ENCODE measurements at places on chromosomes 11 and 22.

GRCh38 chr22:45537734-45538181 is 35.1 kb downstream of the FBLN1 start:
- DNase-seq, result no peak

DNA sequence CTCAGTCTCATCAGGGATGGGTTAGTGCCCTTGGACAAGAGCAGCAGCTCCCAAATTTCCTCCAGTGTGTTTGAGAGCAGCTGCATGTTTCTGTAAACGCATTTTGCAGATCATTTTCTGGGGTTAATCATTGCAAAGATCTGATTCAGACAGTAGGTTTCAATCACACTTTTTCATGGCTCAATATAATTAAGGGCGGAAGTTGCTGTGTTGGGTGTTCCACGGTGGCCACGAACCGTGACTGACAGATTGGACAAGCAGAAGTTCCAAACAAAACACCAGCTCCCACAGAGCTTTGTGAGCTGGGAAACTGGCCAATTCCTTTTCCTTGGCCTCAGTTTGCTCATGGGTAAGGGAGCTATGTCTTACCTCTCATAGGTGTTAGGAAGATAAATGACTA is 8.4 kb upstream of the RASSF10 start:
- DNase-seq, result no peak

GRCh38 chr22:37379085-37379484 is 48.2 kb downstream of the ELFN2 start:
- DNase-seq, result no peak

- no peak for DNase-seq
These were observed 53.8 kb downstream of the SIK3 start for GRCh38 chr11:117044287-117045035.

DNA sequence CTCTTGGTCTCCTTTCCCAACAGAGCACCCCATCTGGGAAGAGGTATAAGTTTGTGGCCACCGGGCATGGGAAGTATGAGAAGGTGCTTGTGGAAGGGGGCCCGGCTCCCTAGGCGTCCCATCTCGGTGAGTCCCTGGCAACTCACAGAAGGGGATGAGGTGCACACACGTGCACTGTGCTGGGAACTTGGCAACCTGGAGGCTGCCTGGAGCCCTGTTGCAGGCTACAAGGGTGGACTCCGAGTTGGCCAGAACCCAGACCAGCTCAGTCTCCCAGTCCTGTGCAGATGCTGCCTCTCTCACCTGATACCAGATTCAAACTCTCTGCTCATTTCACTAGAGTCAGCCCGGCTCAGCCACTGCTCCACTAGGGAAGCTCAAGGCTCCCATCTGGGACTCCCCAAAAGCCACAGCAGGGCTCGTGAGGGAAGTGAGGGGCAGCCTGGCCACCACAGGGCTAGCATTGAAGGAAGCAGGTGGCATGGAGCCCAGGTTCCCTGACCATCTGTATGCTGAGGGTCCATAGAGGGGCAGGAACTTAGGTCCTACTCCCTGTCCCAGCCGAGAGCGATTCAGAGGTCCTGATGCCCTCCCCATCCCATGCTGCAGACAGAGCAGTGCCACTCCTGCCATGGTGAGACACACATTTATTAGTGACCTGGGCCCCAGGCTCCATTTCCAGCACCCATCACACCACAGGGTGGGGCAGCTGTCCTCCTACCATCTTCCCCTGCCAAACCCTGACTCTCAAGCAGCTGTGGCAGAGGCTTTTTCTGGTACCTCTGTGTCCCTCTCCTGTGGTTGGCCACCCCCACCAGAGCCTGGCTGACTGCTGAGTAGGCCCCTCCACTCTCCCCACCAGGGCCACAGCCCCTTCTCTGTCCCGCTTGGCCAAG is 4.0 kb downstream of the PRR33 start:
- DNase-seq, result no peak

DNA sequence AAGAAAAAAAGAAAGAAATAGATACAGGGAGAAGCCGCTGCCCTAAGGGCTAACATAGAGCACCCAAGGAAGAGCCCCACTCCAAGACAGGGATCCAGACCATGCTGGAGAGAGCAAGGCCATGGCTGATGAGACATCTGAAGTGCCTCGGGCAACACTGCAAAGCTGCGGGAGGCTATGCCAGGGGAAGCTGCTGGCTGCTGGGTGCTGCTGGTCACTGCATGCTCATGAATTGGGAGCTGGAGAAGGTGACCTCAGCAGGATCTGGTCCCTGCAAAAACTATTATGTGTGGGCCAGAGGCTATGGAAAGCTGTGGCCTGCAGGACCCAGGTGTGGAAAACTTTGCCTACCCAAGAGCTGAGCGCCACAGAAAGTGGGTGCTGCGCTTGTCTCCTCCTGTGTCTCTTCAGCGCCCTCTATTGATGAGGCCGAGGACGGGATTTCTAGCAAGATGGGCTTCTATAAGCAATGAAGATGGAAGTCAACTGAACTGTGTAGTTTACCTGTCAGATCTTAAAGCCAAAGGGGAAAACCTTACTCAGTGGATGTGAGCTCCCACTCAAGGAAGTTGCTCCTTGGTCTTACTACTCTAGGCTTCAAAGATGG is 17.3 kb upstream of the SLC29A2 start:
- DNase-seq, result peak; percentile 23

DNA sequence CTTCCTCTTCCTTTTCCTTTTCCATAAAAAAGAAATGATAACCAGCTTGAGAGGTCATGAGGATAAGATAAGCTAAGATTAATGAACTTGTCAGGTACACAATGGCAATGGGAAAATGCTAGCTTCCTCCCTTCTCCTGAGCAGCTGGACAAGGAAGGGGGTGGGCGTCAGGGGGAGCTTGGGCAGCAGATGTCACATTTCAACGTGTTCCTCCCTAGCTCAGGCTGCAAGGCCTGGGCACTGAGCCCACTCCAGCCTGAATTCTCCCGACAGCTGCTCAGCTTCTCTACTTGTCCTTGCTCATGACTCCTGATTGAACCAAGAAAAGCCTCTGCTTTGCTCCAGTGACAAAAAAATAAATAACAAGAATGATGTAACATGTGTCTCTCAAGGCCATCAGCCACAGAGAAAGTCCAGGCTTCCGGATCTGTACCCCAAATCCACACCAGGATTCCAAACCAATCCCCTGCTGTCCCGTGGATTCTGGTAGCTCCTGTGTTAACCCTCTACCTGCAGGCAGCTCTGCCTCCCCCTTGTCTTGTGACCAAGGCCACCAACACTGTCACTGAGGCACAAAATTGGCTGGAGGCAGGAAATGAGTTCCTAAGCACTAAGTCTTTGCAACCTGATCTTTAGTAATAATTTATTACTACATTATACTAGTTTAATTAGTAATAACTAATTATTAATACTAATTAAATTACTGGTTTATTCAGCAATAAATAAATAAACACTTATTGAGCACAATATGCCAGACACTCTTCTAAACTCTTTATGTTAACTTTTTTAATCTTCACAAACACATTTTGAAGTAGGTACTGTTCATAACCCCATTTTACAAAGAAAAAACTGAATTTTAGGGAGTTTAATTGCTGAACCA is 146.5 kb downstream of the CCDC34 start:
- no peak for DNase-seq

DNA sequence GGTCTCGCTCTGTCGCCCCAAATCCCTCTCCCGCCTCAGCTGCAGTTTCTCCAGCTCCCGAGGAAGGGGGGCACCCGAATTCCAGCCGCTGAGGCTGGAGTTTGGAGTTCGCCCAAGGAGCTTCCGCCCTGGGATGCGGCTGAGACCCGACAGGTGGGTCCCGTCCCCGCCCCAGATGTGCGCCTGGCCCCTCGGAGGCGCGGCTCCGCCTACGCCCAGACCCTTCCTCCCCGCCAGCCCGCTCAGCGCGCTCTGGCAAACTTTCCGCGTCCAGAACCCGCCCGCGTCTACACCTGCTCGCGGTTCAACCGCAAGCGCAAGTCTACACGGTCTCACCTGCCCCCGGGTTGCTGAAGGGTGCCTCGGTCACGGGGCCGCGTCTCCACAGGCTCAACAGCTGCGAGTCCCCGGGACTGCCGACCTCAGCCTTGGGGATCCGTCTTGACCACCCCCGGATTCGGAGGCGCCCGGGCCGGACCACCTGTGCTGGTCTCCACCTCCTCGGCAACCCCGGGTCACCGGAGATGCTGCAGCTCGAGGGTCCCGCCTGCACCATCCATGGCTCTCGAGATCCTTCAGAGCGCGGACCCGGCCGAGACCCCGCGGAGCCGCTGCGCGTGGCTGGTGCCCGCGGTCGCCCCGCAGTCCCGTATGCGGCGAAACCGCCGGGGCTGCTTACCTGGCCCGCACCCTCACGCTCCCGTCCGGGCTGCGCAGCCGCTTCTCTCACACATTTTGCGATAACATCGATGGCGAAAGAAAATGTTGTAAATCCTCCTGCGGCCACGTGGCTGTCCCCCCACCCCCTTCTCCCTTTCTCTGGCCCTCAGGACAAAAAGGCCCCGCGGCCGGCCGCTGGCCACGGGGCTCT is 63.6 kb downstream of the NFAM1 start:
- DNase-seq, result peak; percentile 12

- no peak for DNase-seq
These were observed 2.2 kb downstream of the CPT1B start for GRCh38 chr22:50576070-50576469.

DNA sequence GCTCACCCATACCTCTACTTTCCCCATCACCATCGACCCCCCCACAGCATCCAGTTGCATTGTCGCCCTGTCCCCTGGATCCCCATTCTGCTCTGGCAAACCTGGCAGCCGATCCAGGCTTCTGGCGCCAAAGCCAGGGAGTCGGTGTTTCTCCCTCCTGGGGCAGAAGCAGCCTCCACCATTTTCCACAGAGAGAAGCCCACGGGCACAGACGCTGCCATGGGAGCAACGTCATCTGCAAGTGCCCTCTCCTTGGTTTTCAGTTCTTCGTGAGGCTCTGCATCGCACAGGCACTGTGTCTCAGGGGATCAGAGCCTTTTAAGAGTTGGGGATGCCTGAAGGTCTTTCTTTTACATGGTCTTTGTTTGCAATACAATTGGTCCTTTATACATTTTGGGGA is 2.3 kb downstream of the YPEL4 start:
- no peak for DNase-seq

DNA sequence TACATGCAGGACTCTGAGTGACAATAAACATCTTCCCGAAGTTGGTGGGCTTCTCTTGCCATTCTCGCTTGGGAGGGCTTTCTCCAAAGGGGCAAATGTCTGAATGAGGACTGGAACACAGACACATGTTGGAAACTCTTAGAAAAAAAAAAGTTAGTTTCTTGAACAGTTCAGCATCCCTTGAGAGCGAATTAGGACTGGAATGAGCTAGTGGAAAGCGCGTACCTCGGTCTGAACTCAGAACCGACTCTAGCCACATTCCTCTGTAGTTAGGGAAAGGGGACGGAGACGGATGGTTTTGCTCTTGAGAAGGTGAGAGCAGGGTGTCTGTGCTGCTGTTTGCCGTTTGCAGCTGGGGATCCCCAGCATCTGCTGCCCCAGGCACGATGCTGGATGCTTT is 517.3 kb downstream of the TBC1D22A start:
- DNase-seq, result no peak

- no peak for DNase-seq
These were observed 45.5 kb downstream of the PKNOX2 start for GRCh38 chr11:125210066-125210465.

GRCh38 chr11:44120169-44120568 is 24.7 kb downstream of the EXT2 start:
- no peak for DNase-seq

DNA sequence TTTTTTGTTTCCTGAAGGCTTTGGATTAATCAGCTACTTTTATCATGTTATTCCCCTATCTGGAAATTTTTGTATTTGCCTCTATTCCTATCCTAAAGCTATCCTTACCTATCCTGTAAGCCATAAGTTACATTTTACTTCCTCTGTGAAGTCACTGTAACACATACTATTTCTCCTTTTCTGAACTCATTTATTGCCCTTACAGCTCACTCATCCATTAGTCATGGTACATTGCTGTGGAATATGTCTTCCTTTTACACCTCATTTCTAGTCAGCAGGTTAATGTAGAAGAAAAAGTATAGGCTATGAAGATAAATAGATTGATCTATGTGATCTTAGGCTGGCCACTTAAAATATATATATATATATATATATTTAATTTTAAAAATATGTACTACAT is 28.0 kb downstream of the SWAP70 start:
- no peak for DNase-seq

DNA sequence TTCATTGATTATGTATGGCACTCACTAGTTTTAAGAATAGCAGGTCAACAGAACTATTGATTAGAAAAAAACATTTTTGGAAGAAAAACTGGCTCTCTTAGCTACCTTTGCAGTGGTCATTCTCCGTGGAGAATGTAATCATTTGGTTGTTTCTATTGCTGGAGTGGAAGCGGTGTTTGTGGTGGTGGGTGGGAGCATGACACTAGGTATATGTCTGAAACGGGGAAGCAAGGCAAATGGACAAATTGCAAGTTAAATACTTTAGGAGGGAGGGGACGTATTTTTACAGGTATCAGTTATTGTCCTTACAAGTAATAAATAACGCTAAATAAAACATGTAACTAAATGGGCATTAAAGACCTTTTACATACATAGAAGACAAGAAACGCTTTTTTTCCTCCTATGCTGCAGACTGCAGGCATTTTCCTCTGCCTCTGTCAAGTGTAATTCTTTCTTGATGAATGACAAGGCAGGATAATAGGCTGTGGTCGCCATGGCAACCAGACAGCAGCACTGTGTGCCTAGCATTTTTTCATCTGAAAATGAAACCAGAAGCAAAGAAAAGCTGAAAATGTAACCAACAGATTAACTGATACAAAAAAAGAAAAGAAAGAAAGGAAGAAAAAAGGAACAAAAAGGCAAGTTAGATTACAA is 46.2 kb downstream of the BLID start:
- DNase-seq, result no peak

DNA sequence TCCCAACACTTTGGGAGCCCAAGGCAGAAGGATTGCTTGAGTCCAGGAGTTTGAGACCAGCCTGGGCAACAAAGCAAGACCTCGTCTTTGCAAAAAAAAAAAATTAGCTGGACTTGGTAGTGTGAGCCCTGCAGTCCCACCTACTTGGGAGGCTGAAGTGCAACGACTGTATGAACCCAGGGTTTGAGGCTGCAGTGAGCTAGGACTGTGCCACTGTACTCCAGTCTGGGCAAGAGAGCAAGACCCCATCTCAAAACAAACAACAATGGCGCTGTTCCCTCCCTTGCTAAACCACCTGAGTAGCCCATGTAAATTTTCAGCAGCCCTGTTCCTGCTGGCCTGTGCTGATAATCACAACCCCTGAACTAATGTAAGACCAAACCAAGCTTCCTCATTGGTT is 3.1 kb downstream of the LAMTOR1 start:
- DNase-seq, result no peak

DNA sequence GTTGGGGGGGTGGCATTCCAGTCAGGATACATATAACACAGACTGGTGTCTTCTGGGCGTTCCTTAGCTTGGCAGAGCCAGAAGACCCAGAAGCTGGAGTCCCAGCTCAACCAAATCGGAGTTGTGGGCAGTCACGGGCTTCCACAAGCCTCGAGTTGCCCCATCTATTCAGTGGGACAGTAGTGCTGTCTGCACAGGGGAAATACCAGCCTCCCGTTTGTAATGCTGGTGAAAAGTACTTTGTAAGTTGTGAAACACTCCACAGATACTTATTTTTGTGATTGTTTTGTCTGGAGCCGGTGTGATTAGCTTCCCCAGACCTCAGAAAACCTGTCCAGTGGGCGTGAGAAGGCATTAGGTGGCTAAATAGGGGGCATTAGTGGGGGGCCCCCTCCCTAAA is 13.6 kb downstream of the DGKZ start:
- no peak for DNase-seq

- no peak for DNase-seq
These were observed 51.8 kb downstream of the GALNT18 start for GRCh38 chr11:11569936-11570491.

Measured in T-helper 22 cell (primary cell).